ENCODE measurements at places on chromosomes 2 and 18.

- DNase-seq = no peak
Measured at GRCh38 chr2:105754994-105755393, 10.3 kb downstream of the NCK2 start.

DNA sequence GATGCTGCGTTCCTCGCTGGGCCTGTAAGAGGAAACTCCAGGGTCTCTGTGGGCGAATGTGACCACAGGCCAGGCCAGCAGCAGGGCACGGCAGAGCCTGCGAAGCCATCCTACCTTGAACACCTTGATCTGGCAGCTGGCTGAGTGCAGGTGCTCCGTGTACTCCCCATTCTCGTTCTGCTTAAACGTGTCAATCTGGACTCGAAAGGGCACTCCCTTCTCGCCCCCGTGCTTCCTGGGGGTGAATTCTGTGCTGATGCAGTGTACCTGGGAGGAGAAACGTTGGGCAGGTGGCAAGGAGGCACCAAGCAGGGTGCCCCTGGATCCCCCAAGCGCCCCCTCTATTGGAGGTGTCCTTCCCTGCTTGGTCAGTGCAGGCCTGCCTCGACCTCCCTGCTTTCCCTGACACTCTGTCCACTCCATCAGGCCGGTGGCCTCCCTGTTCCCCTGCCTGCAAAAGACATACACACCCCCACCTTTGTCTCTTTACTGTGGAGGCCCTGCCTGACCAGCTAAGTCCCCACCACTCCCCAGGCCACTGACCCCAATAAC lies 38.2 kb downstream of the TFCP2L1 start:
- DNase-seq = no peak

DNA sequence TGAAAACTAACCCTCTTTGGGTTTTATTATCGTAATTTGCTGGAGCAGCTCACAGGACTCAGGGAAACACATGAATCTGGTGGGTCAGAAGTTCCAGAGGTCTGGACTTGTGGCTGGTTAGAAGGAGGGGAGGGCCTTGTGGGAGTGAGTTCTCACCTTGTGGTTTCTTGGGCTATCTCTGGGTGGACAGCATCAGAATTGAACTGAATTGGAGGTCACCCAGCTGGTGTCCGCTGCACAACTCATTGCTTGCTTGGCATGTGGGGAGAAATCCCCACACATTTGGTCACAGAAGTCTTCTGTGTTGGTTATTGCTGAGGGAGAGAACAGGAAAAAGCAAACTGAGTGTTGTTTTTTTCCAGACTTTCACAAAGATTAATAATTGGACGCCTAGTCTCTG lies 27.5 kb downstream of the ZNF892 start:
- DNase-seq = no peak

GRCh38 chr2:38182492-38183003 lies 106.6 kb upstream of the CYP1B1 start:
- no peak for DNase-seq

DNA sequence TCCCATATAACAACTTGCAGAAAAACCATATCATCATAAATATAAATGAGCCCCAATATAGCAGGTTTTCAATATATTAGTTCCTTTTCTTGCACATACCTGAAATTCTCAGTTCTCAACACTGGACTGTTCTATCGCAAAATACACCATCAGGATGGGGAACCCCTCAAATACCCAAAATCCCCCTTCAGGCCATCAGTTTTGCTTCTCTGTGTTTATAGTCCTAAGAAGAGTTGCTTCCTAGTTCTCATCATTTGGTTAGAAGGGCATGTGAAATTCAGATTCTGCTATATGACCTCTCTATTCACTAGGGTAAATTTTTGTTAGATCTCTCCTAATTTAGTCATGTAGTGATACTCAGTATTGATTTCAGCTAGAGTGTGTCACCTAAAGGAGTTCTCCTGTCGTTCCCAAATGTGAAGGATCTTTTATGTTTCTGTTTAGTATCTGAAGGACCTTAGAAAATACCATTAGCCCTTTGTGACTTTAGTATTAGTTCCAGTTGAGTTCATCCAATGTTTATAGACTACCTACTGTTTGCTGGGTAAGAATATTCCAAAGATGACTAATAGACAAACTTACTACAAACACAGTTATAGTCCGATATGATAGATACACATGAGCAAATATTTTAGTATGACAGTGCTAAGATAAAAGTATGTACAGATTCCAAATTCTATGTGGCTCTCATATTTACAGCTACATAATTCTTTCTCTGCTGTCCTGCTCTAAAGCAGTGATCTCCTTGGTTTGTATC lies 115.8 kb downstream of the TTC27 start:
- no peak for DNase-seq

DNA sequence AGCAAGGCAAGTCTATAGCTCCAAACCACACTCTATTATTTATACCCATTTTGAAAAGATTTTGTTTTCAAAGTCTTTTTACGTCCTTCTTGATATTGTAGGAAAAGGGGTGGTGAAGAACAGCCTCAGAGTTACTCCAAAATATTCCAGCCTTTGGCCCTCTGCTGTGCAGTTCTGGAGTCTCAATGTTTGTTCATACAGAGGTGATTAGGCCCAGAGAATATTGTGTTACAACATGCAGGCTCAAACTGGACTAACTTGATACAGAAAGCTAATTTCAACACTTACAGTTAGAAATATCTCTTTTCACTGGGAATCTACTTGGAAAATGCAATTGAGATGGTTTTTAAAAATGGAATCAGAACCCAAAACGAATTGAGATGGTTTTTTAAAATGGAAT lies 40.4 kb upstream of the SLC25A52 start:
- no peak for DNase-seq

DNA sequence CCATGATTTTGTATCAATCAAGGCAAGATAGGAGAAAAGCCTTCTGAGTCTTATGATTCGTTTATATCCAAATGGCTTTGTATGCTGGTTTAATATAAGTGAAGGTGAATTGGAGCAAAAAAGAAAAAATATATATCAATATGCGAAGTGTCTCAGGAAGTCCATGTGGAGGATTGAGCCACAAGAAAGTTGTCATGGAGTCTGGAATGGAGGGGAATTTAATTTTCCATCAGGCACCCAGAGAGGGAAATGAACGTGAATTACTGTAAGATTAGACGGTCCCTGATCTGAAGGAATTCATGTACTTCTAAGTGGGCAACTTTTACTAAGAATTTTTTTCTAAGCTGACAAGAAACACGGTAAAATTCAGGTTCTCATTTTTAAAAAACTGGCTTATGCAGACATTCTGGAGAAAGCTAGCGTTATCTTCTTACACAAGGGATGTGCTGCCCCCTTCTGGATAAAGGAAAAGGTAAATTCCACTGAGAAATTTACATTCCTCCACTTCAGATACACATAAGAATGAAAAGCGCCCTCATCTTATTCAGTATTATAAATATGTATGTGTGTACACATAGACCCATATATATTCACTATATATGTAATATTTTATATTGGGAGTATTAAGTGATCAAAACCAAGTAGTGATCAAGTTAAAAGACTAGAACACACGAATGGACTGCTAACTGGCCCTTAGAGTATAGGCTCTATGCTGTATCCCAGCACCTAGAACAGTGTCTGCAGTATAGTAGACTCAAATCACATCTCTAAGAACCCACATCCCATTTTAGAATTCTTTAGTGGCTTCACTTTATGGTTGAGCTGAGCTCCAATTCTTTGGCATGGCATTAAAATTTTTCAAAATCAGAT lies 289.0 kb upstream of the TFPI start:
- peak; percentile 21 for DNase-seq

DNA sequence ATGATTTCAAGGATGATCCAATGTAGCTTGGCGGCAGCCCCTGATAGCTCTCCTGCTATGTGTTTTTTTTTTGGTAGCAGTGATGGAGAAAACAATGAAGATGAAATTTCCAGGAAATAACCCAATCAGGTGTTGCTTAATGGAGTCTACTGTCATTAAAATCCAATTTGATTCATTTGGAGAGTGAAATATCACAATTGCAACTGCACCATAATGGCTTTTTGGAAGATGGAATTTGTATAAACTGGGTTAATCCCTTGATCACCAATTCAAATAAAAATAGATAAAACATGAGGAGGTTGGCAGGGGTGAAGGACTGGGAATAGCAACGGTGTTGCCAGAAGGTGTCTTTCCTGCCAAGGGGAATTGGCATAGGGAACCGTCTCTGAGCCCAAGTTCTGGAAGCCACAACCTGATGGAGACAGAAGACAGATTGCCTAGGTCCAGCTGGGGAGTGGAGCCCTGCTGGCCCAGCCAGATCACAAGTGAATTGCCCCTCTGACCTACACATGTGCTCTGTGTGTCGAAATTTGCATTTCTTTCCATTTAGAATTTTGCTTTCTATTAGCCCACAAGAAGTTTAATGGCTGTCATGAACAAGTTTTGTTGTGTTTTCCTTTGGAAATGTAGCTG lies 170.3 kb upstream of the SPRED2 start:
- no peak for DNase-seq

GRCh38 chr2:151357359-151357758 lies at the start of gene TNFAIP6:
Gene TNFAIP6 (plus strand): TSS chr2:151357592. CDS start chr2:151357667, 75 bp downstream.
- no peak for DNase-seq

DNA sequence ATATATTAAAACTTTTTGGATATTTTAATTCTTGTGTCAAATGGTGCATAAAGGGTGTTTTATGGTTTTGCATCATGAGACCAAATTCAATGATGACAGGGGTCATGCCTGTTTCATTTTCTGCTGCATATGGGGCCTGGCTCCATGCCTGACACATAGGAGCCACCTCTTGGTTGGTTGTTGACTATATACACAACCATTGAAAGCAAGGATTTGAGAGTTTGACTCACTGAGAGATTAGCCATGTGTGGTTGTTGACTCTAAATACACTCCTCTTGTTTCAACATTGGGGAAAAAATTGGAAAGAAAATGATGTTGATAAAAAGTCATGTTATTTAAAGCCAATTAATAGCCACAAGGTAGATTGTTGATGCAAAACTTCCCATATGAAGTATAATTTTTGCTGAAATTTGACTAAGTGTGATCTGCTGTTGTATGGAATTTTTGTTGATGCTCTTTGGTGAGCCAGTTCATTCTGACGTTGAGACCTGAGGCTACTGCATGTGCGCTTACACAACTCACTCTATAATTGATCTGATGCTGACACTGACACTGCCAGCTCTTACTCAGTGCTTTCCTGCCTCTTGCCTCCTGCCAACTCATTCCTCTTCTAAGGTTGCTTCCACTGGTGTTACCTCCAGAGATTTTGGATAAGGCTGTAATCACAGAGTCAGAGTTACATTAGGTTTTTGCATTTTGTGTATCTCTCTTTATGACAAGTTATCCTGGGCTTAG lies 446.2 kb upstream of the SLC14A2 start:
- DNase-seq = no peak

DNA sequence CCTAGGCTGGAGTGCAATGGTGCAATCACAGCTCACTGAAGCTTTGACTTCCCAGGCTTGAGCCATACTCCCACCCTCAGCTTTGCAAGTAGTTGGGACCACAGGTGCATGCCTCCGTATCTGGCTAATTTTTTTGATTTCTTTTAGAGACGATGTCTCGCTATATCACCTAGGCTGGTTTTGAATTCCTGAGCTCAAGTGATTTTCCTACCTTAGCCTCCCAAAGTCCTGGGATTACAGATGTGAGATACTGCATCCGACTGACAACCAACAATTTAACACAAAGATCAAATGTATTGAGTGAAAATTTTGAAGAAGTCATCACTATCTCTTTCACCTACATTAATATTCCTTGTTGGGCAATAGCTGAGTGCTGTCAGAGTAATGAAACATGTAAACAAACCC lies 181.6 kb downstream of the MYCN start:
- DNase-seq = no peak

DNA sequence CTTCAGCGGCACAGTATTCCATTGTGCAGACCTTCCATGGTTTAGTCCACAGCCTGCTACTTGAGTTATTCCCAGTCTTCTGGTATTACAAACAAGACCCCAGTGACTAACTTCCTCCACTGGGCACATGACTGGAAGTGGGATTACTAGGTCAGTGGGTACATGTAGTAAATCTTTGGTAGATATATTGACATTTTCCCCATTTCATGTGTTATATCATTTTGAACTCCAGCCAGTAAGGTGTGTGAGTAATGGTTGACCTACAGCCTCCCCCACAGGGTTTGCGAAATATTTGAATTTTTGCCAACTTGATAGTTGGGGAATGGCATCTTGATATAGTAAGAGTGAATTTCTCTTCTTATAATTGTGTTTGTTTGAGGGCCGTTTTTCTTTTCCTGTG lies 58.8 kb downstream of the RNF144A start:
- DNase-seq = no peak

- no peak for DNase-seq
Measured at GRCh38 chr2:194697439-194697838, 959.6 kb upstream of the SLC39A10 start.

GRCh38 chr18:55038162-55038561 lies 78.9 kb upstream of the CCDC68 start:
- no peak for DNase-seq

DNA sequence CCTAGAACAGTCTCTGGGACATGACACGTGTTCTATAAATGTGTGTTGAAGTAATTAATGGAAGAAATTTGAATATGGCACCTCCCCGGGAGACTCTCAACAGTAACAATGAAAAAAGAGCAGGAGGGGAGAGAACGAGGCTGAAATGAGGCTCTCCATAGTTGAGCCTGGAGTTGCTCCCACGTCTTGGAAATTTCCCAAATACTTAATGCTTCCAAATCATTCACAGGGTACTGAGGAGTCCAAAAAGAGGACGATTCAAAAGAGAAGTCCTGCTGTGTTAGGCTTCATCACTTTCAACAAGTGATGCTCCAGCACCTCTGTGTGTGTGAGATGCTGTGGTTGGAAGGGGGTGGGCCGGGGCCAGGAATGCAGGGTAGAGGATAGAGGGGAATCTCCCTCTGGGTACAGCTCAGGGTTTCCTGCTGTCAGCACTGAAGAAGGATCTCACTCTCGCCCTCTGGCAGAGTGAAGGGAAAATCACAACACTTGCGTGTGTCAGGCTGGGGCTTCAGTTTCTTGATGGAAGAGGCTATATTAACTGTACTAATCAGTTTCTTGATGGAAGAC lies 18.1 kb upstream of the ZNF407 start:
- DNase-seq = no peak

- no peak for DNase-seq
Measured at GRCh38 chr2:69145204-69145603, 132.2 kb downstream of the ANTXR1 start.

GRCh38 chr18:62201870-62202269 lies 14.8 kb downstream of the RELCH start:
- no peak for DNase-seq

GRCh38 chr2:172777431-172777830 lies 41.8 kb downstream of the RAPGEF4 start:
- DNase-seq = no peak

Data from NCI-H2171 (cell line).